Sciatic nerve (tissue), 2 donors: ENCODE measurements at places on chromosomes 3 and 15. TPM values are rescaled to one million over a fixed set of nuclear protein-coding genes. Genes with fewer than 3 reads are reported as not detected.

The SEMA5B gene
- total RNA-seq = 10.1 TPM

The CPEB1 gene
- total RNA-seq = 27.1 TPM

The RTP1 gene
- total RNA-seq = not detected

The SHC4 gene
- 74.2 TPM for total RNA-seq

The KIF7 gene
- 9.2 TPM for total RNA-seq

The IL12A gene
- 0.53 TPM for total RNA-seq

The CLDN18 gene
- 0.09 TPM for total RNA-seq

The LRRN1 gene
- 10.4 TPM for total RNA-seq

The GRIP2 gene
- 2.3 TPM for total RNA-seq

The PAQR9 gene
- 0.13 TPM for total RNA-seq

The GOLGA6L1 gene
- not detected for total RNA-seq

The DBR1 gene
- total RNA-seq = 14.6 TPM

The SPINK8 gene
- not detected for total RNA-seq

The P2RY13 gene
- total RNA-seq = 3.7 TPM

The ARGFX gene
- not detected for total RNA-seq

The HYKK gene
- total RNA-seq = 10.4 TPM

The SPTBN5 gene
- 35.0 TPM for total RNA-seq

The TMCO5A gene
- not detected for total RNA-seq

The DNAJB8 gene
- not detected for total RNA-seq

The PRSS50 gene
- total RNA-seq = 0.13 TPM

The RLBP1 gene
- total RNA-seq = not detected

The CHRFAM7A gene
- total RNA-seq = 4.7 TPM

The CD96 gene
- 1.7 TPM for total RNA-seq

The PGBD4 gene
- 1.9 TPM for total RNA-seq

The PARP9 gene
- 33.9 TPM for total RNA-seq

The CCRL2 gene
- total RNA-seq = 4.7 TPM

The ZBED2 gene
- not detected for total RNA-seq

The SLC28A1 gene
- total RNA-seq = 0.45 TPM

The FGF12 gene
- total RNA-seq = 3.2 TPM

The OTOL1 gene
- total RNA-seq = not detected

The CEP152 gene
- total RNA-seq = 11.1 TPM

The ZNF385D gene
- total RNA-seq = 32.3 TPM

The TMEM212 gene
- total RNA-seq = not detected

The ICE2 gene
- 55.1 TPM for total RNA-seq

The WDR93 gene
- not detected for total RNA-seq

The C2CD4B gene
- total RNA-seq = 5.9 TPM

The HRG gene
- total RNA-seq = not detected

The CFAP92 gene
- total RNA-seq = 1.2 TPM

The C15orf62 gene
- total RNA-seq = 0.49 TPM

The SHF gene
- 15.4 TPM for total RNA-seq

The RTP2 gene
- total RNA-seq = not detected

The GATM gene
- total RNA-seq = 288 TPM

The CDHR4 gene
- 1.6 TPM for total RNA-seq

The RGMA gene
- total RNA-seq = 47.1 TPM

The MEIS2 gene
- 22.0 TPM for total RNA-seq

The FILIP1L gene
- total RNA-seq = 36.2 TPM

The CHRM5 gene
- total RNA-seq = 0.18 TPM

The PCBP4 gene
- 145 TPM for total RNA-seq

The LTK gene
- 1.1 TPM for total RNA-seq

The SAMMSON gene
- 3.4 TPM for total RNA-seq

The SLC12A8 gene
- total RNA-seq = 2.5 TPM

The CCR1 gene
- 16.5 TPM for total RNA-seq

The LTF gene
- total RNA-seq = 11.3 TPM

The EAF2 gene
- total RNA-seq = 7.1 TPM
